ENCODE measurements at places on chromosomes 11 and 22.

DNA sequence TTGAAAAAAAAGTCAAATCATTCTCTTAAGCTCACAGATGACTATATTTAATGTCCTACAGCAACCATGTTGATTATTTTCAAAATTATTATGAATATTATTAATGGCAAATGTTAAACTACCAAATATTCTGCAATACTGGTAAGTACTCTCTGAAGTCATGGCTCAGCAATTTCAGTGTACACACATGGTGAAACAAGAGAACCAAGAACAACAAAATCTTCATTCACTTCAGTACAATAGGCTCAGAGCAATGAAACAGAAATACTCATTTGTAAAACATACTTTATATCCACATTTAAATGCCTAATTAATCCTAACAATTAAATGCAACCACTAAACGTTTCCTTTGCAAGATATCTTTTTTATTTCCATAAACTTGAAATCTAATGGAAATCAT is 347.2 kb downstream of the TTC28 start:
- no peak for DNase-seq

DNA sequence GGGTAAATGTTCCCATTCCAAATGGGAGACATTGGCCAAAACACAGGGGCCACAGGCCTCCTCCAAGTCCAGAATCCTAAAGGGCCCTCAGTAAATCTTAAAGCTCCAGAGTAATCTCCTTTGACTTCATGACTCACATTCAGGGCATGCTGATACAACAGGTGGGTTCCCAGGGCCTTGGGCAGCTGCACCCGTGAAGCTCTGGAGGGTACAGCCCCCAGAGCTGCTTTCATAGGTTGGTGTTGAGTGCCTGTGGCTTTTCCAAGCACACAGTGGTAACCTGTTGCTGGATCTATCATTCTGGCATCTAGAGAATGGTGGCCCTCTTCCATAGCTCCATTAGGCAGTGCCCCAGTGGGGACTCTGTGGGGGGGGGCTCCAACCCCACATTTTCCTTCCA is 54.0 kb downstream of the NELL1 start:
- no peak for DNase-seq

DNA sequence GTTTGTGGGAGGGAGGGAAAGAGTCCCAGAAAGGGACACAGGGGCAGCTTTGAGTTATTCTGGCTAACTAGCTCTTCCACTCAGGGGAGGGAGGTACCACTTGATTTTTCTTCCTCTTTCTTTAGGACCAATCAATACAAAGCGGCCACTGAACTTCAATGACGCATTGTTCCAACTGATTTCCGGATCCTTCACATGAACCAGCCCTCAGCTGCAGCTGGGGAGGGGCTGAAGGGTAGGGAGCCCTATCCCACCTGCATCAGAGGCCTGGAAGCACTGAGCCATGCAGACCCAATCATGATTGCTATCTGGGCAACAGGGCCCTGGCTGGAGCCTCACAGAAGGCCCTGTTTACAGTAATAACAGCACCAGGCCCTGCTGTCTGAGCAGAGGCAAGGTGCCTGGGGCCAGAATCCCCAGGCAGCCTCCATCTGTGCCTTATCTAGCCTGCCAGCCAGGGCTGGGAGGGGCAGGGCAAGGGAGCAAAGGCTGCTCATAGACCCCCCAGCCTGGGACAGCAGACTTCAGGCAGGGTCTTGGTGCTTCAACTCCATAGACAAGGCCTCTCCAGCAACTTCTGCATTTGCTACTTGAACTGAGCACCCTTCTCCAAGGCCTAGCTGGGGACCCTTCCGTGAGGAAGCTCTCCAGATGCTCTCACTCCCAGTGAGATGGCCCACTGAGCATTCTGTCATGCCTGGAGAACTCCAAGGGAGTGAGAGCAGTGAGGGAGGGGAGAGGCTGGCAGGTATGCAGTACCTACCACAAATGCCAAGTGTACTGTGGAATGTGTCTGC is 22.5 kb downstream of the CLPB start:
- DNase-seq, result no peak

- no peak for DNase-seq
These were observed 1.7 kb upstream of the CHID1 start for GRCh38 chr11:912266-912665.

GRCh38 chr11:96218901-96219300 is 124.1 kb downstream of the MAML2 start:
- no peak for DNase-seq

- DNase-seq, result no peak
These were observed 355.6 kb downstream of the OPCML start for GRCh38 chr11:133176748-133177147.

GRCh38 chr11:80241766-80242165 is 800.9 kb upstream of the TENM4 start:
- DNase-seq, result no peak

DNA sequence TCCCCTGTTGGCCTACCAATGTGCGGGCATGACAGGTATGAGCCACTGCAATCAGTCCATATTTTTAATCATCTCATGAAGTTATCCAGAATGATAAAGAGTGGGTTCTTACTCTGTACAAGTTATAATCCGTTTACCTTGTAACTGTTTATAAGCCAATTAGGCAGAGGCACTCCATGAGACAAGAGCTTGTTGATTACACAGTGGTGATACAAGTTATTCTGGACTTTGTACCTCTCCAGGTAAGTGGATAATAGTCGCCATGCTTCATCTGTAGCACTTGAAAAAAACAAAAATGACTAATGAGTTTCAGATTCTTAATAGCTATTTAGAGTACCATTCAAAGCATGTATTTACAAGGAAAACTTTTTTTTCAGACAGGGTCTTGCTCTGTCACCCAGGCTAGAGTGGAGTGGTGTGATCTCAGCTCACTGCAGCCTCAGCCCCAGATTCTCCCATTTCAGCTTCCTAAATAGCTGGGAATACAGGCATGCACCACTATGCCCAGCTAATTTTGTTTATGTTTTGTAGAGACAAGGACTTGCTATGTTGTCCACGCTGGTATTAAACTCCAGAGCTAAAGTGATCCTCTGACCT is 17.7 kb upstream of the FNBP4 start:
- no peak for DNase-seq

GRCh38 chr22:43824724-43825420 is 12.8 kb upstream of the EFCAB6 start:
- no peak for DNase-seq

DNA sequence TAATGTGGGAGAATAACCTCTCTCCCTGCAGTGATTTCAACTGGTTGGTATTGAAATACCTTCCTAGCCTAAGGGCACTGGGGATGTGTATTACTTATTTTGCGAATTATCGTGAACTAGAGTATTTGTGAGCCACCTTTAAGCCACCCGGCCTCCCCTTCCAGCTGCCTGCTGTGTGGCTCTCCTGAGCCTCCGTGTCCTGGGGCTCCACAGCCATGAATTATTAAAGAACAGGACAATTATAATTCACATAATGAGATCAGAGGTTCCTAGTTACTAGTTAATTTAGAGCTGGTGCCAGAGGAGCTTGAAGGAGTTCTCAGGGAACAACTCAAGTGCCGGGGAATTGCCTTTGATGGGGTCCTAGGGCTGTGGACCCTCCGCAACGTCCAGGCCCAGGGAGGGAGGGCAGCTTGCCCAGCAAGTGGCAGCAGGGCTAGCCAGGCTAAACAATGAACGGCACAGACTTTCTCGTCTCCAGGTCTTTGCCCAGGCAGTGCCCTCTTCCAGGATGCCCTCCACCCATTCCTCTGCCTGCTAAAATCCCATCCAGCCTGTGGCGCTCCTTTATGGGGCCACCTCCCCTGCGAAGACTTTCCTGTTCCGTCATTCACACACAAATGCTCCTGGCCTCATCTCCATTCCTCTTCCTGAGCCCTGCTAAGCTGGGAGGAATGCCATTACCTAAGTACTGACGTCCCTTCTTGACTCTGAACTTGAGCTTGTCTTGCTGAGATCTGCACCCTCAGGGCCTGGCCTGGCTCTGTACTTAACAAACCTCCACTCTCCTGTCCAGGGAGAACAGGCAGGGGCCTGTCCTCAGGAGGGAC is 91.5 kb downstream of the RTL6 start:
- no peak for DNase-seq

DNA sequence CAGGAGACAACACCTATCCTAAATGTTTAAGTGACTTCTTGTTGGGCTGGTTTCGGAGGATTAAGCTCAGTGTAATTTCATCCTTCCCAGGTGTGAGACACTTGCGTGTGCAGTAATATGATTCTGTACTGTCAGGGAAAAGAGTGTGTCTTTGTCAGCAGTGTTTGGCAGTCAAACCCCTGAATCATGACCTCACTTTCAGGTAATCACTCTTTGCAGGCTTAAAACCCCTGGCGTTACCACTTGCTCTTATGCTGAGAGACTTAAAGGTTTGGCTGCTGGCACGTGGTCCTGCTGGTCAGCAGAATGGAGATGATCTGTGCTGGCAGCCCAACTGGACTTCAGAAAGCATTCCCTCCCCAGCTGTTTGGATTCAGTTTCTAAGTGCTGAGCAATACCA is 56.1 kb downstream of the APIP start:
- no peak for DNase-seq

- no peak for DNase-seq
These were observed 29.1 kb downstream of the VPS37C start for GRCh38 chr11:61131998-61132555.

GRCh38 chr22:37161443-37161842 is 11.7 kb upstream of the IL2RB start:
- DNase-seq, result no peak

- DNase-seq, result no peak
These were observed 626.3 kb downstream of the TBC1D22A start for GRCh38 chr22:47388778-47389177.

DNA sequence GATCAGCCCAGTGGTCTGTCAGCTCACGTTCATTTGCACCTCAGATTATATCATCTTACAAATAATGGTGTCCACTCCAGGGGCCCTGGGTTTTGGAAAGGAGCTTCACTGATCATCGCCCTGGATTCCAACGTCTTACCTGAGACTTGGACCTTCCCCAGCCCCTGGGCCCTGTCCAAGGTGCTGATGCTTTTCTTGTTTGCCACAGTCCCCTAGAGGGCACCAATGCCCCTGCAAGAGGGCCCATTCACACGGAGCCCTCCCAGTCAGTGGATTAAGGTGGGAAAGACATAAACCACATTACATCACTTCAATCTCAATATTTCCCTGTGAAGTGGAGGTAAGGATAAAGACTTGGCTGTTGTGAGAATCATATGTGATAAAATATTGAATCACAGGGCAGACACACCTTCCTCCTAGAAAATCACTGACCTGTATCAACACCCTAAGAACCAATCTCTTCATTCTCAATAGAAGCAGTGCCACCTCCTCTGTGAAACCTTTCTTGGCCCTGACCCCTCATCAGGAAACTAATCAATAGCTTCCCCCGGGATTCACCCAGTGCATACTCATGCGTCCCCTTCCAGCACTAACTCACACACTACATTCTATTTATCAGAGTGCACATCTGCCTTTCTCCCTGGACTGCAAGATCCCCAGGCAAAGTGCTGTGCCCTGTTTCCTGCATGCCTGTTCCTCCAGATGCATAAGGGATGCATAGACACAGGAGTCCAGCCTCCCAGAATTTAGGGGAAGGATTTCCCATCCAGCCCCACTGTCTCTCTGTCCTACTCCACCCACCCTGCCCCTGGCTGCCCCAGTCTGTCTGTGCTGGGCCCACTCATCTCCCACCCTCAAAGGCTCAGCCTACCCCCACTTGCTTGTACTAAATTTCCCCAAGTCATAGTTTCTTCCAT is 167.0 kb downstream of the BUD13 start:
- no peak for DNase-seq

GRCh38 chr22:27510024-27510423 is 291.5 kb downstream of the MN1 start:
- DNase-seq, result no peak

DNA sequence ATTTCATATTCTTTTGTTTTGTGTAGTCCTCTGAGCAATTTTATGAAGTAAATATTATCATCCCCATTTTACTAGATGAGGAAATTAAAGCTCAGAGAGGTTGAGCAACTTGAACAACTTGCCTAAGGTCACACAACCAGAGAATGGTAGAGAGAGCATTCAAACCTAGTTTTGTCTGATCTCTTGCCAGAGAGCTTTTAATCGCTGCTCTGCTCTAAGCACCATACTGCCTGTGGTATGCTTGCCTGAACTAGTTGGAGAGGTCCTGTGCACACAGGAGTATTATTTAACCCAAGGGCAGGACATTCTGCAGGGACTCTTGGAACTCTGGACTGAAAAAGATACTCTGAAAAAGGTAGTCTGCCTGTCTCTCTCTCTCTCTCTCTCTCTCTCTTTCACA is 38.5 kb downstream of the TRAF6 start:
- DNase-seq, result no peak

DNA sequence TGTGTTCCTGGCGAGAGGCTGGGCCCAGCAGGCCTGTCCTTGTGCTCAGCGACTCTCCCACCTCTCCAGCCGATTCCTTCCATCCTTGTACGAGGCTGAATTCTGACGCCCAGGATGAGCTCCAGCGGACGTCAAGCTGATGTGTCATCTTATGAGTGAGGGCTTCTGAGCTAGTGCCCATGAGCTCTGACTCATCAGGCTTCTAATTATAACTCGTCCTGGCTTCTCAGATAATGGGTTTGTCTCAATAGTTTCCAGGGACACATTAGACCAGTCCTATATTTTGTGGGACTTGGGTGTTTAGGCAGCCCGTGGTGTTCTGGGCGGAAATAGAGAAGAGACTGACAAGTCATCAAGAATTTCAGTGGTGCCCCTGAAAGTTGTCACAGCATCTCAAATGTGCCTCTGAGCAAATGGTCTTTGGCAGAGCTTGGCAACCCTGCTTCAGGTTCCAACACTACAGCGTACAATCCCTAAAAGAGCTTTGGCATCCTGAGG is 108.2 kb upstream of the CD44 start:
- no peak for DNase-seq

GRCh38 chr11:121839781-121840180 is 276.2 kb downstream of the BLID start:
- no peak for DNase-seq

- no peak for DNase-seq
These were observed 25.2 kb downstream of the OR51E2 start for GRCh38 chr11:4672470-4672869.

DNA sequence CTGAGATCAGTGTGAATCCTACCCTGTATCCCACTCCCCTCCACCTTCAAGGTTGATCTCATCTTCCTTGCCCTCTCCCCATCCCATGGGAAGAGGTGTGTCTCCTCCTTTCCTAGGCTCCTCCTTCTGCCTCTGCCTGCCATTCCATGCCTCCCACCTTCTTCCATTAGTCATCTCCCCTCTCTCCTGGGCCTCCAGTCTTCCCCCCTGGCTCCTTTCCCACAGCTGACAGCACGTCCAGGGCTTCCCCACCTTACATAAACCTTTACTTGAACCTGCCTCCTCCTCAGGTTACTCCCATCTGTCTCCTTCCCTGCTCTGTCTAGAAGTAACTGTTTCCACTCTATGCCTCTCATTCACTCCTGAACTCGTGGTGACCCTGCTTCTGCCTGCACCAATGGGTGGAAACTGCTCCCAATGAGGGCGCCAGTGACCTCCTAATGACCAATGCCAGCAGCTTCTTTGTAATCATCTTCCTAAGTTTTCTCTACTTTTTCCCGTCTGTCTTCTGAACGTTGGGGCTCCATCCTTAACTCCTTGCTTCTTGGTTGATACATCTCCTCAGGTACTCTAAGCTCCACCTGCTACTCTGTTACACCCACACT is 266.9 kb upstream of the NARS2 start:
- no peak for DNase-seq

- no peak for DNase-seq
These were observed 133.0 kb downstream of the ATG16L2 start for GRCh38 chr11:72947229-72947628.

GRCh38 chr22:49687786-49688515 is 139.7 kb downstream of the BRD1 start:
- no peak for DNase-seq

Data from T-cell (primary cell).